ENCODE measurements at places on chromosomes 6 and 20.

DNA sequence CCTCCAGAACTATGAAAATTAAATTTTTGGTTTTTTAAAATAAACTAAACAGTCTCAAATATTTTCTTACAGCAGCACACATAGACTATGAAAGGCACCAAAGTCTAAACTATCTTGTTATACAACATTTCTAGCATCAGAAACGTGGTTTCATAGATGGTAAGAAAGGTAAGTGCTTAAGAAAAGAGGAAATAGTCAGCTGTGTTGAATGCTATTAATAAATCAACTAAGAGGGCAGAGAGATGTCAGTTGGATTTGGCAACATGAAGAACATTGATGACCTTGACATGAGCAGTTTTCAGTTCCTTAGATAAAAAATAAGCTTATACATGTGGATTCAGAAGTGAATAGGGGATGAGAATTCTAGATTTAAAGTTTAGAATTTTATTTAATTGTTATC is 113.6 kb downstream of the RFX6 start:
- H3K27me3 ChIP-seq, result no peaks in the 10 kb centered on the region
- no peak for DNase-seq
- no peaks in the 10 kb centered on the region for H3K36me3 ChIP-seq
- H3K27ac ChIP-seq, result no peak overlapping the region

GRCh38 chr6:44858998-44859397 is 469.1 kb upstream of the RUNX2 start:
- peak; percentile 8 for DNase-seq
- H3K36me3 ChIP-seq, result no peaks in the 10 kb centered on the region
- H3K4me3 ChIP-seq, result no peak overlapping the region
- H3K27ac ChIP-seq, result no peak overlapping the region
- H3K4me1 ChIP-seq, result peaks cover 16% of the 10 kb centered on the region
- no peaks in the 10 kb centered on the region for H3K27me3 ChIP-seq

- peak overlapping the region; percentile 26 for H3K27ac ChIP-seq
- no peaks in the 10 kb centered on the region for H3K27me3 ChIP-seq
- DNase-seq, result peak; percentile 70
- H3K4me3 ChIP-seq, result no peak overlapping the region
Measured at GRCh38 chr6:16925461-16925860, 164.2 kb upstream of the ATXN1 start.

- no peaks in the 10 kb centered on the region for H3K27me3 ChIP-seq
- no peaks in the 10 kb centered on the region for H3K36me3 ChIP-seq
- no peak overlapping the region for H3K27ac ChIP-seq
- H3K4me1 ChIP-seq, result no peaks in the 10 kb centered on the region
- no peak overlapping the region for H3K4me3 ChIP-seq
Measured at GRCh38 chr20:55057779-55058415, 582.5 kb downstream of the DOK5 start.

GRCh38 chr6:144447472-144447871 is 162.3 kb downstream of the UTRN start:
- peaks cover 22% of the 10 kb centered on the region for H3K4me1 ChIP-seq
- DNase-seq, result peak; percentile 76
- no peak overlapping the region for H3K4me3 ChIP-seq
- peak overlapping the region; percentile 49 for H3K27ac ChIP-seq

GRCh38 chr20:60139663-60140446 is 181.6 kb downstream of the CDH26 start:
- H3K27me3 ChIP-seq, result no peaks in the 10 kb centered on the region
- no peak for DNase-seq
- no peaks in the 10 kb centered on the region for H3K36me3 ChIP-seq
- H3K4me1 ChIP-seq, result no peaks in the 10 kb centered on the region
